Osteocyte (in vitro differentiated cells): ENCODE measurements at places on chromosomes 1 and 21. TPM values are rescaled to one million over a fixed set of nuclear protein-coding genes. Genes with fewer than 3 reads are reported as not detected.

DNA sequence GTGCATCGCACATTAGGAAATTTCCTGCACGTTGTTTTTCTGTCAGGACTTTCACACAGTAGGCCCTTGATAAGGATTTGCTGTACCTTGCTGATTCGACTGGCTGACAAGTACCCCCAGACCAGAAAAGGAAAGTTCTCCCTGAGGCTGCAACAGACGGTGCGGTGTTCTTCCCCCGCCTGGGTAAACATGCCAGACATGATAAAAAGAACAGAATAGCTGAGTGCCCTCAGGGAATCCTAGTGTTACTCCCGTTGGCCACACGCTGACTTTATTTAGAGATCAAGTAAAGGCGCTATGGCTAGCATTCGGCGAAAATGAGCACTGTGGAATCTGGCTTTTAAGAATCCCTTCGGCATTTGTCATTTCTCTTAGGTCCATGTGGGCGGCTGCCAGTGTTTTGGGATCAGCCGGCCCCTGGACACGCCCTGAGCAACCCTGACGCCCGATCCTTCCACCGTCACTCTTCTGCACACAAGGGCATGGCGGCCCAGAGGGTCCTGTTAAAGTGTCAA, 607.7 kb downstream of the KIF26B start:
- H3K36me3 ChIP-seq, result peaks cover 7% of the 10 kb centered on the region
- H3K27ac ChIP-seq, result no peak overlapping the region
- DNase-seq, result no peak
- H3K27me3 ChIP-seq, result no peaks in the 10 kb centered on the region
- H3K4me1 ChIP-seq, result peaks cover 25% of the 10 kb centered on the region

DNA sequence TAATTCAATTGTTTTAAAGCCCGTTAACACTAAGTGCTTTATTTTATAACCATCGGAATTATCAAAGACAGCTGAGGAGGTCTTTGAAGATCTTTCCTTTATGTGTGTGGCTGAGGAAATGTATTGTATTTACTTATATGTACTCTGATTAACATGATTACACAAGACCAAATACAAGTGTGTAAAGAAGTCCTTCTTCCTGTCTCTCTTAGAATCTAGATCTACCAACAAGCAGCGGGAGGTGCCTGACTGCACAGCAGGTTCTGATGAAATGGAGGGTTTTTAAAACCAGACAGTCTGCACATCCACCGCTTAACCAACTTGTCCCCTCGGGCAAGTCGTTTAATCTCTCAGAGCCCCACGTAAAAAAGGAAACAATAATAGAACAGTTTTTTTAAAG, 240.5 kb upstream of the MAP1LC3C start:
- no peaks in the 10 kb centered on the region for H3K4me1 ChIP-seq
- H3K36me3 ChIP-seq, result no peaks in the 10 kb centered on the region
- H3K4me3 ChIP-seq, result no peak overlapping the region
- H3K27me3 ChIP-seq, result no peaks in the 10 kb centered on the region

The HES4 gene
- 75.0 and 79.2 TPM in 2 replicates for total RNA-seq

DNA sequence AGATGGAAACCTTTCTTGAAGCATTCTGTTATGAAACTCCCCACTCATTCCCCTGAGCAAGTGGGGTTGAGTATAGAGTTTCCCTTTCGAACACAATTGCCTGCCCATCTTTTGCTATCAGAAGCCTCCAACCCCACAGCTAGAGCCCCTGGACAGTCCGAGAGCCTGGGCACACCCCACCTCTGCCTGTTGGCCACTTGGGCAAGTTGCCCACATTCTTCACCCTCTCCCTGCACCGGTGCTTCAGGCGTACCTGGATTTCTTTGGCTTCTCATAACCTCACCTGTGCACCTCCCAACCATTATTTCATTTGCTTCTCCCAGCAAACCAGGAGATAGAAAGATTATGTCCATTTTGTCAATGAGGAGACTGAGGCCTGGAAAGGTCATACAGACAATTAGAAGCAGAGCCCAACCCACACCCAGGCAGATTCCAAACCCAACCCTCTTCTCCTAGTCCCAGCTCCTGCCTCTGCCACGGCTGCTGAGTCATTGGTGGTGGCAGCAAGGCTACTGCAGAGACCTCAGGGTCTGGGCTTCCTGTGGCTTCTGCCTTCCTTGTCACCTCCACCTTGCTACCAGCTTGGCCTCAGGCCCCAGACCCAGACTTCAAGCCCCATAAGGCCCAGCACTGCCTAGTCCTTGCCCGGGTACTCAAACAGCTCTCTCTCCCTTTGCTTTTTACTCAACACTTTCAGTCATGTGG, 118.7 kb upstream of the ZBTB40 start:
- H3K36me3 ChIP-seq, result no peaks in the 10 kb centered on the region
- H3K27ac ChIP-seq, result no peak overlapping the region
- H3K27me3 ChIP-seq, result peaks cover 25% of the 10 kb centered on the region
- DNase-seq, result no peak

DNA sequence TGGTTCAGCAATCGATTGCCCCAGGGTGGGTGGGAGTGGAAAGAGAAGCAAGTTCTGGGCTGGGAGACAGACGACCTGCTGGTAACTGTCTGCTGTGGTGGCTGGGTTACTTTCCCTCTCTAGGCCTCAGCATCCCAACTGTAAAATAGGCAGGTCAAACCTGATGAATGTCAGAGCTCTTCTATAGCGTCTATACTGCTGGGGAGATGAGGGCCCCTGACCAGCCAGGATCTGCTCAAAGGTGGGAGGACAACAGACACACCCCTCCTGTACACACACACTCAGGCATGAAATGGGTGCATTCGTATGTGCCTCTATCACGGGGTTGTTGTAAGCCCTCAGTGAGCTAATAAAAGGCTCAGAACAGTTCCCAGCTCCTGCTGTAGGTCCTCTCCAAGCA, 12.7 kb upstream of the EPHB2 start:
- no peak overlapping the region for H3K4me3 ChIP-seq
- no peaks in the 10 kb centered on the region for H3K4me1 ChIP-seq
- H3K27me3 ChIP-seq, result peaks cover 7% of the 10 kb centered on the region
- no peaks in the 10 kb centered on the region for H3K36me3 ChIP-seq
- no peak for DNase-seq

- H3K4me3 ChIP-seq, result no peak overlapping the region
- no peak overlapping the region for H3K27ac ChIP-seq
- DNase-seq, result no peak
- no peaks in the 10 kb centered on the region for H3K27me3 ChIP-seq
Observed at GRCh38 chr1:227749916-227750710, 14.9 kb downstream of the SNAP47 start.

- DNase-seq, result no peak
- peak overlapping the region; percentile 74 for H3K27ac ChIP-seq
- peak overlapping the region; percentile 97 for H3K4me3 ChIP-seq
- no peaks in the 10 kb centered on the region for H3K36me3 ChIP-seq
- H3K4me1 ChIP-seq, result peaks cover 16% of the 10 kb centered on the region
Observed at GRCh38 chr1:174160109-174160473, 771 bp downstream of the RABGAP1L start.

DNA sequence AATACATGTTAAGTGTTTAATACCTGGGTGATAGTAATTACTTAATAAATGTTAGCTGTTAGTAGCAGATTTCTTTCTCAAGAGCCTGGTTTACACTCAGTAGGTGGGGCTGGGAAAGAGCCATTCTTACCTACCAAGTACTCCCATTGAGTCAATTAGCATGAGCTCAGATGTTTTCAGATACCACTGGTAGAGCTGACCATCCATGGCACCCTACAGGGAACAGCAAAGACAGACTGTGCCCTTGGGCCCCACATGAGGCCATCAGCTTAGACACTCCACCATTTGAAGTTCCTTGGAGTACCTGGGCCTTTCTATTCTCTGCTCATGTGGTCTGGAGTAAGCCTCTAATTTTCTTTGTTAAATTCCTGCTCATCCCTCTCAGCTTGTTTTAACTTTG, 179.3 kb downstream of the CACNA1E start:
- no peaks in the 10 kb centered on the region for H3K27me3 ChIP-seq
- DNase-seq, result no peak
- no peaks in the 10 kb centered on the region for H3K36me3 ChIP-seq
- H3K27ac ChIP-seq, result no peak overlapping the region
- H3K4me3 ChIP-seq, result no peak overlapping the region

- no peaks in the 10 kb centered on the region for H3K36me3 ChIP-seq
- no peaks in the 10 kb centered on the region for H3K27me3 ChIP-seq
- H3K4me3 ChIP-seq, result no peak overlapping the region
- H3K4me1 ChIP-seq, result peaks cover 55% of the 10 kb centered on the region
Observed at GRCh38 chr1:28264897-28265296, 5.6 kb downstream of the SESN2 start.

DNA sequence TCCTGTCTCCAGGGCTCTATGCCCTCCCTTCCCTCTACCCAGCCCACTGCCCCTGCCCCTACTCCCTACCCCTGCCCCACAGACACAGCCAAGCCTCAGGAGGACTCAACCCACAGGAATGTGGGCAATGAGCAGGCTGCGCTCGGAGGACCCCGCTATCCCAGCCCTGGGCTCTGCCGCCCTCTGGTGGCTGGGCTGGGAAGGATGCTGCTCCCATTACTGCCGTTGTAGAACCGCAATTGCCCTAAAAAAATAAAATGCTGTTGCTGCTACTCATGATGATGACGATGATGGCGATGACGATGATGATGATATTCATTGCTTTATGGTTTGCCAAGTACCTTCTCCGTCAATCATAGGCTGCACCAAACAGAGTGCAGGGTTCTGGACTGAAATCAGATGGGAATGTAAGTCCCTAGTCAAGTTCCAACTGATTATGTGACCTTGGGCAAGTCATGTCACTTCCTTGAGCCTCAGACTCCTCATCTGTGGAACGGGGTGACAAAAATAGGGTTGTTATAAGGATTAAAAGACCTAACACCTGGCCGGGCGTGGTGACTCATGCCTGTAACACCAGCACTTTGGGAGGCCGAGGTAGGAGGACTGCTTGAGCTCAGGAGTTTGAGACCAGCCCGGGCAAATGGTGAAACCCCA, 24.6 kb downstream of the ARHGEF19 start:
- peaks cover 50% of the 10 kb centered on the region for H3K4me1 ChIP-seq
- no peak overlapping the region for H3K4me3 ChIP-seq
- peak; percentile 93 for DNase-seq
- no peaks in the 10 kb centered on the region for H3K27me3 ChIP-seq
- no peak overlapping the region for H3K27ac ChIP-seq
